Cortex of kidney (tissue), 1 donor: ENCODE measurements at places on chromosomes 16 and 17.

DNA sequence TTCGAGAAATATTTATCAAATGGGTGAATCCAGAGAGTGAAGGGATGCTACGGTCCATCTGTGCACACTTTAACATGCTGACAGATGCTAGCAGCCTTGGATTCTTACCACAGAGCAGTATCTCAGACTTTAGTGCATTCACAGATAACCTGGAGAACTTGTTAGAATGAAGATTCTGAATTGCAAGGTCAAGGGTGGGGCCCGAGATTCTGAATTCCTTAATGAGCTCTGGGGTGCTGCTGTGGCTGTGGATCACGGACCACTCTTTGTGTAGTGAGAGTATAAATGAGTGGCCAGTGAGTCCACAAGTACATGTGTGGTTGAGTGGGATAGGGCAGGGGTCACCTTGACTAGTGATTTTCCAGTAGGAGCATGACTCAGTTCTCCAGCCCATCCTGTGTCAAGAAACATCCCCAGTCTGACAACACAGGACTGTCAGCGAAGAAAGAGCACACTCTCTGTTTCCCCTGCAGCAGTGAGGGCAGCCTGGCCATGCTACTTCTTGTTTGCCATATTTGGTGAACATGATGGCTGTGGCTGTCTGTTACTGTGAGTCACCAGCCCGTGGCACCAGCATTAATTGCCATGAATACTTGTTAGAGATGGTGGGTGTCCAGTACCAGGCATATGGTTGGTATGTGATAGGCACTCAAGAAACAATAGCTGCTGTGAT is 13.0 kb upstream of the SALL1 start:
- no peak for DNase-seq

GRCh38 chr17:13462673-13463124 is 139.0 kb downstream of the HS3ST3A1 start:
- no peak for DNase-seq

DNA sequence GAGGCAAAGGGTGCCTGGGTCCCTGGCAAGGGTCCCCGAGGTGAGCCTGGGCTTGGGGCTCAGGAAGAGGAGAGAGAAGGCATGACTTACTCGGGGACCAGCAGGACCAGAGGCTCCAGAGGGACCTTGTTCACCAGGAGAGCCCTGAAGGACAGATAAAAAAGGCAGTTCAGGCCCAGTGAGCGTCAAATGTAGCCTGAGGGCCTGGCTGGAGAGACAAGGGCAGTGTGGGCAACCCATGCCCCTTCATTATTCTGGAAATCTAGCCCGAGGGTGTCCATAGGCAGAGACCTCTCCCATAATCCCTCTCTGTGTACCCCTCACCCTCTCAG is 14.1 kb downstream of the COL1A1 start:
- no peak for DNase-seq

GRCh38 chr17:39246274-39246673 is 20.5 kb upstream of the STAC2 start:
- DNase-seq, result no peak

- no peak for DNase-seq
Observed at GRCh38 chr17:38341035-38341721, 2.6 kb downstream of the GPR179 start.

DNA sequence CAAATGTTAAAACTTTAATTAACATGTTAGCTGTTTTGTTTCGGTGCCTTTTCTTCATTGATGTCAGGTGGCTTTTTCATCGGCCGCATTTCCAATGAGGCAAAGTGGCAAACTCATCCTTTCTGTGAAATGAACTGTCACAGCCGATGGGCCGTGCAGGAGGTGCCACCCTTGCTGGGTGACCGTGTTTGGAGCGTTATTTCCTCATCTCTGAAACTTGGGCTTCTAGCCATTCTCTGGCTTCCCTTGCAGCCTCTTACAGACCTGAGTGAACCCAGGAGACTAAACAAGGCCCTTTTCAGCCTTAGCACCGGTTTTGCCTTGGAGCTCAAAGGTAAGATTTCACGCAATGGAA is 42.2 kb upstream of the PRSS54 start:
- DNase-seq, result no peak

GRCh38 chr17:37700881-37701280 is 44.0 kb downstream of the HNF1B start:
- DNase-seq, result no peak

DNA sequence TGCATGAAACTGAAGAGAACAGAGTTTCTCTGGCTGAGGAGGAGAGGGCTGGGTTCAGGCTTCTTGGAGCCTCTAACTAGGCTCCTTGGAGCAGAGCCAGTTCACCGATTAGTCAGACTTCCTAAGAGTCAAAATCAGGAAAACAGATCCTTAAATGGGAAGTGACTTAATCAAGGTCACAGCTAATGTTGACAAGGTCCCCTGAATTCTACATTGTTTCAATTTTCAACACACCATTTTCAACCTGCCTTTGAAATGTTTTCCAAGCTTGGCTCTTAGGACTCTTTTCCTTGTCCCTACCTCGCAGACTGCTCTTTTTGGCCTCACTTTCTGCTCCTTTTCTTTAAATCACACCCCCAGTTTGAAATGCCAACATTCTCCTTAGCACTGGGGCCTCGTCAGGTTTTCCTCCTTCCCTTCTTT is 16.3 kb downstream of the MYL4 start:
- DNase-seq, result no peak

- no peak for DNase-seq
Observed at GRCh38 chr17:10589553-10590145, 40.2 kb upstream of the MYH2 start.

DNA sequence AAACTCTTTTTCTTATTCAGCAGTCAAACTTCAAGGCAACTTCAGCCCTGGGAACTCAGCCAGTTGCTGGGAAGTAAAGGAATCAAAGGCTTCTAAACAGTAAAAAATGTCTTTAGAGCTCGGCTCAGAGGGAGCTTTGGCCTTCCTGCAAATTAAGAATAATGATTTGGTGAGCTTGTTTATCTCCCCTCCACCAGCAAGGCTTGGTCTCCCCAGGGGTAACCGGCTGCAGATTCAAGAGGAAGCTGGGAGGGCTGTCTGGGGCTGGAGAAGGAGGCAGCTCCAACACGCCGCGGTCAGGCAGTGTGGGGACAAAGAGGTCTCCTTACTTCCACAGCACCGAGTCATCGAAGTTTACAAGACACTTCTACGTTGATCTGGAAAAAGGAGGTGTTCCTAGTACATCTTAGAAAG is 17.7 kb upstream of the DOC2B start:
- no peak for DNase-seq

GRCh38 chr16:30656974-30657865 is 1.0 kb upstream of the FBRS start:
- DNase-seq, result no peak

DNA sequence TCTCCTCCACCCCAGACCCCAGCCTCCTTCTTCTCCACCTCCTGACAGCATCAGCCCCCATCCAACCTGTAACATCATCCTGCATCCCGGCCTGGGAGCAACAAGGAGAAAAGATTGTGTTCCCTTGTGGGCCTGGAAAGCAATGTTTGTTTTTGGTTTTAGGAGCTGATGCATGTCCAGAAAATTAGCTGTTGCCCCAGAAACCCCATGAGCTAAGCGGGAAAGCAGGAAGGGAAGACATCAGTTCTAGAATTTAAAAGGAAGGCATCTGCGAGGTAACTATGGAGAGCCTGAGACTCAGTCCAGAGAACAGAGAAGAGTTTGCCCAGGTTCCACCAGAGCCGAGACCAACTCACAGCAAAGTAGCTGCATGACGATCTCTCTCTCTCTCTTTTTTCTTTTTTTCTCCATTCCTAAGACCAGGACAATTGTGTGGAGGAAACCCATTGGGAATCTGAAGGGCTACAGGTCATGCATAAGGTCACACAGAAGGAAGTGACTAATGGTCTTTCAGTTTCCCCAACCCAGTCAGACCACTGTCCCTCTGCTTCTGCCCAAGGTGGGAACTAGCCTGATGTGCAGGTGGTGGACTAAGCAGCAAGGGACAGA is 124.4 kb downstream of the SLC39A11 start:
- no peak for DNase-seq

- no peak for DNase-seq
Observed at GRCh38 chr17:39486242-39486641, 25.0 kb downstream of the CDK12 start.

DNA sequence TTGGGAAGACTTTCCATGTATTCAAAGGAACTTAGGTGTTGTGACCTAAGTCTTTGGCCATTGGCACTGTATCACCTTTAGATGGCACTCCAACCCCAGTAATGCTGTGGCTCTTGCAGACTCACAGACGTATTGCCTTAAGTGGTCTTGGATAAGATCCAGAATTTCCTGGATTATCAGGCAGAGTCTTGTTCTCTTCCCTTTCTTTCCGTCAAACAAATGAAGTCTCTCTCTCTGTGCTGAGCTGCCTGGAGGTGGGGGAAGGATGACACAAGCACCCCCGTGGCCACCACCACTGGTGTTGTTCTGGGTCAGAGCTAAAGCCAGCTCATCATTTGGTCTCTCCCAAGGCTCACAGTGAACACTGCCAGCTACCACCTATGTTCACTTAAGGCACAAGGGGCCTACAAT is 789.9 kb upstream of the KIF2B start:
- DNase-seq, result no peak

- DNase-seq, result no peak
Observed at GRCh38 chr17:28763137-28763799, 19.5 kb downstream of the TRAF4 start.

GRCh38 chr17:6455321-6455705 is 11.1 kb downstream of the PIMREG start:
- DNase-seq, result no peak

GRCh38 chr17:76878568-76878967 is 10.4 kb downstream of the MGAT5B start:
- DNase-seq, result no peak

DNA sequence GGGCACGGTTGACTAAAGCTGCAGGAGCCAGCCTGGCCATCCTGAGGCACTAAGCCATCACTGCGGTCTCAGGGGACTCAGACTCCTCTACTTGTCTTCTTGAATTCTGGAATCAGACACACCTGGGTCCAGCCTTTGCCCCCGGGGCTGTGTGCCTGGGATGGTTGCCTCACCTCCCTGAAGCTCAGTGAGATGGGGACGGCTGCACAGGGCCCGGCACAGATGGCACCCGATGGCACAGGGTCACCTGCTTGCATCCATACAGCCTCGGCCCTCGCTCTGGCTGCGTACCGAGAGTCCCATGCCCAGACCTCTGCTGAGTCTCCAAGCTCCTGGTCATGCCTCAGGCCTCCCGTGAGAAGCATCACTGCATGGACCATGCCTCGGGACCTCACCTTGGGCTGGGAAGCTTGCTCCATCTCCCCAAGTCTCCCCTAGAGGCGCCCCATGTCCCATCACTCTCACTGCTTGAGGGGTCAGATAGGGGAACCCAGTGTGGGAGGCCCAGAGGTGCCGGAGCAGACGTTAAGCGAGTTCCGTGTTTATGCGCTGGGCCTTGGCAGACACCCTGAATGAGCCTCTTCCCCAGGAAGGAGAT is 316.3 kb downstream of the SEC14L1 start:
- no peak for DNase-seq

DNA sequence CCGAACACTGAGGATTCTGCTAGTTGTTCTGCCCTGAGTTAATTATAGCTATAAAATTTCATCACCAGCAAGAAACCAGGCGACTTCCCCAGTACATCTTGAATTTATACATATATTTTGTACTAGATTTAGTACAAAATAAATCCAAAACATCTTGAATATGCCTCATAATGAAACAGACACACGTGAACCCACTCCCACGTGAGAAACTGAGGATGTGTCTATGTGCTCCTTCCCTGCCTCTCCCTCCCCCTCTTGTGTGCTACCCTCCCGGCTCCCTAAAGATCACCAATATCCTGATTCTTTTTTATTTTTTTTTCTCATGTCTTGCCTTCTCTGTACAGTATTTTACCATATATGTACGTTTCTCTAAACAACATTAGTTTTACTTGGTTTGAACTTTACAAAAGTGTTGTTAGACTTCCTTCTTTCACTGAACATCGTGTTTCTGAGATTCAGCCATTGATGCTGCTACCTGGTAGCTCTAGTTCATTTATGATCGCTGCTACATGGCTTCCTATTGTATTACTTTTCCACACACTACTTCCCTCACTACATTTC is 1.1 kb upstream of the LCMT1 start:
- DNase-seq, result no peak

DNA sequence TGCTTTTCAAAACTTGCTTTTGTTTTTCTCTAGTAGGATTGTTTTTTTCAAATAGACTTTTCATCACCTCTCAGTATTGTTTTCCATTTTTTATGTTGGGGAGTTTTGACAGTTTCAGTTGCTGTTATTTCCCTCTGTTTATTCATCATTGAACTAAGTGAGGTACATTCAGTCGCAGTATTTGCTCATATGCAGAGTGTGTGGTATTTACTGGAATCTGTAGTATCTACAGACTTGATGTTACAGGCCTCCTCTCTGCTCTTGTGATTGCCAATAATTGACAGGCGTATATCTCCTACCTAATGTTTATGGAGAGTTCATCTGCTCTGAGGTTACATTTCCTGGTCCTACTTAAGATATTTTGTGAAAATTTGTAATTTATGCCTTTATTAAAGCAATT is 49.6 kb downstream of the COX10 start:
- DNase-seq, result no peak

- DNase-seq, result no peak
Observed at GRCh38 chr16:22093996-22094395, 1.7 kb downstream of the VWA3A start.

- no peak for DNase-seq
Observed at GRCh38 chr17:50904518-50905459, 38.6 kb upstream of the TOB1 start.

GRCh38 chr16:50161950-50162349 is 8.8 kb downstream of the TENT4B start:
- DNase-seq, result no peak

- no peak for DNase-seq
Observed at GRCh38 chr17:70307430-70308225, 138.3 kb downstream of the KCNJ2 start.
